Muscle of leg (tissue), 16 donors: ENCODE measurements at places on chromosomes 4 and X. TPM values are rescaled to one million over a fixed set of nuclear protein-coding genes. Genes with fewer than 3 reads are reported as not detected.

DNA sequence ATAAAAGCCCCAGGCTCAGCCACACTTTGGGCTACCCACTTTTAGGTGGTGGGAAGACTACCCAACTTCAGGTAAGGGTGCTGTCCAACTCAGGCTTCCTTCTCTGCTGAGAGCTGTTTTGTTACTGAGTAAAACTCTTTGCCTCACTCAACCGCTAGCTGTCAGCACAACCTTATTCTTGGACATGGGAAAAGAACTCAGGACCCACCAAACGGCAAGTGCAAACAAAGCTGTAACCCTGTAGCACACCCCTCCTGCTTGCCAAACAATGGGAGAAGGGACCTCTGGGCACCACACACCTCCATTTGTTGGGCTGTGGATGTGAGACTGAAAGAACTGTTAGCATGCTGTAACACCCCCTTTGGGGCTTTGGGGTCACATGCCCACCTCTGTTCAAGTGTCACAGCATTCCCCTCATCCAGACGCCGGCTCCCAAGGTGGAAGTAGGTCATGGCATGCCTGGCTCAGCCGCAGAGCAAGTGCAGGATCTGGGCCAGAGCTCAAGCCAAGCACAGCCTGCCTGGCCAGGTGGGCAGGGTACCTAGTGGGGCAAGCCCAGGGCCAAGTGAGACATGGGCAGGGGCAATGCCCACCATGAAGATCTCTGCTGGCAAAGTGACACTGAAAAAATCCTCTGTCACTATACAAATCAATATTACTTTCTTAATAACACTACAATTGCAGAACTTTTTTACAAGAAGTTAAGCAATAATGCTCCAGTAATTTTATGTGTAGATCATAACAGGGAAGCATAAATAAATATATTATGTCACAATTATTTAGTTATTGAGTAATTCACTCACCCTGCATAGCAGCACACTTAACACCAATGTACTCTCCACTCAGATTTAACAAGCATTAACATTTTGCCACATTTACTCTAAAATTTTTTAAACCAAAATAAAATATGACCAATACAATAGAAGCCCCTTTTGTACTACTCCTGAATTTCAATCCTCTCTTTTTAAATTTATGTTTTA lies 107.2 kb downstream of the TBCK start:
- no peak for DNase-seq

DNA sequence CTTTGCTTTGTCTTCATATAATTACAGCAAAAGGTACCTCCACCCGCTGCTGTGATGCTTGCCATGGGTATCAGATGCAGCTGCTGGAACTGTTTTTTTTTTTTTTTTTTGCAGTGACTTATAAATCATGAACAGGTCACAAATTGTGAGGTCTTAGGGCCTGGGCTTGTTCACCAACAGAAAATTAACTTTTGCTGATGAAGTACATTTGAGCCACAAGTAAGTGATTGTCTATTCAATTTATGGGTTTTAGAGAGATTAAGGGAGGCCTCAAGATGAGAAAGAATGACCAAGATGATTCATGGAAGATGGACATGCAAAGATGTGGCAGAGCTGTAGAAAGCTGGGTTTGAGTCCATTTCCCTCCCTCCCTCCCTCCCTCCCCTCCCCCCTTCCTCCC lies 18.0 kb upstream of the GBA3 start:
- DNase-seq: no peak

DNA sequence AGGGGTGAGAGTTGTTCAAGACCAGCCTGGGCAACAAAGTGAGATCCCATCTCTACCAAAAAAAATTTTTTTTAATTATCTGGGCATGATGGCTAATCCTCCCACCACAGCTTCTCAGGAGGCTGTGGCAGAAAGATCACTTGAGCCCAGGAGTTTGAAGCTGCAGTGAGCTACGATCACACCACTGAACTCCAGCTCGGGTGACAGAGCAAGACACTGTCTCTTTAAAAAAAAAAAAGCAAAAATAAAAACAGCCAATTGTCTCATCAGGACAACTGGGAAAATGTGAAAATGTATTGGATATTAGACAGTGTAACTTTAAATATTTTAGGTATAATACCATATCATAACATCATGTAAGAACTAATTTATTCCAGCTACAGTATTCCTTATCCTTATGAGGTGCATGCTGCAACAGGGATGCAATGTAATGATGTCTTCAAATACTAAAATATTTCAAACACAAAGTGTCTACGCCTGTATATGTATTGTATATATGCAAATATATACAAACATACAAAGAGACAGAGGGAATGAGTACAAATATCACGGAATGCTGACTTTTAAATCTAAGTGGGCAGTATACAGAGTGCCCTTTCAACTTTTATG lies 17.2 kb downstream of the FAM13A start:
- no peak for DNase-seq

DNA sequence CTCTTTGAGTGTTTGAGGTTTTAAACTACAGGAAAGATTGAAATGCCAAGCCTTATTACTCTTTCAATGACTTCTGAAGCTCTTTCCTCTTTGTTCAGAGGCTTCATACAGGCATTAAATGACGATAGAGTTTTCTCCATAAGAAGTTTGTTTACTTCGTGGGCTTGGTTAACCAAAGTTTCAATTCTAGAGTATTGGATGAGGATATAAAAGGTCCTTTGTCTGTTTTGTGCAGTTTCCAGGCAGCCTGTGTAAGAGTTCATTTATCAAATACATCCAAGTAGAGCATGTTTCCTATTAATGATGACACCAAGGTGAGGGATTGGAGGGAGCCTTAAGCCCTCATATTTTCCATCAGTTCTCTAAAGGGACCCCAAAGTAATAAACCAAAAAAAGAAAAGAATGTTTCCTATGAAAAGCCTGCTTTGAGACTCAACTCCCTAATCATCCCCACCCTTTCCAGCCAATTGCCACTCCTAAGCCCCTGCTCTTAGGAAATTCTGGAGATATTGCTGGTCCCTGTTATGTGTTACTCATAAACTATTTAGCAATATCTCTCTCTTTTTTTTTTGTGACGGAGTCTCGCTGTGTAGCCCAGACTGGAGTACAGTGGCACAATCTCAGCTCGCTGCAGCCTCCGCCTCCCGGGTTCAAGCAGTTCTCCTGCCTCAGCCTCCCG lies 106.2 kb upstream of the IL13RA1 start:
- DNase-seq: peak; percentile 57

GRCh38 chr4:135538698-135539097 lies 1337.1 kb upstream of the PABPC4L start:
- DNase-seq: no peak

GRCh38 chr4:7928711-7929110 lies 10.9 kb downstream of the AFAP1 start:
- no peak for DNase-seq

GRCh38 chr4:4455210-4455865 lies 68.4 kb downstream of the NSG1 start:
- DNase-seq: no peak

Gene TREX2
- polyA plus RNA-seq: 0.20 TPM

Gene CENPE
- 9.5 TPM for polyA plus RNA-seq
